Germinal center (tissue), 1 donor: ENCODE measurements at places on chromosomes 13 and 19.

GRCh38 chr19:51586103-51586728 is 15.1 kb downstream of the ZNF175 start:
- DNase-seq: no peak

DNA sequence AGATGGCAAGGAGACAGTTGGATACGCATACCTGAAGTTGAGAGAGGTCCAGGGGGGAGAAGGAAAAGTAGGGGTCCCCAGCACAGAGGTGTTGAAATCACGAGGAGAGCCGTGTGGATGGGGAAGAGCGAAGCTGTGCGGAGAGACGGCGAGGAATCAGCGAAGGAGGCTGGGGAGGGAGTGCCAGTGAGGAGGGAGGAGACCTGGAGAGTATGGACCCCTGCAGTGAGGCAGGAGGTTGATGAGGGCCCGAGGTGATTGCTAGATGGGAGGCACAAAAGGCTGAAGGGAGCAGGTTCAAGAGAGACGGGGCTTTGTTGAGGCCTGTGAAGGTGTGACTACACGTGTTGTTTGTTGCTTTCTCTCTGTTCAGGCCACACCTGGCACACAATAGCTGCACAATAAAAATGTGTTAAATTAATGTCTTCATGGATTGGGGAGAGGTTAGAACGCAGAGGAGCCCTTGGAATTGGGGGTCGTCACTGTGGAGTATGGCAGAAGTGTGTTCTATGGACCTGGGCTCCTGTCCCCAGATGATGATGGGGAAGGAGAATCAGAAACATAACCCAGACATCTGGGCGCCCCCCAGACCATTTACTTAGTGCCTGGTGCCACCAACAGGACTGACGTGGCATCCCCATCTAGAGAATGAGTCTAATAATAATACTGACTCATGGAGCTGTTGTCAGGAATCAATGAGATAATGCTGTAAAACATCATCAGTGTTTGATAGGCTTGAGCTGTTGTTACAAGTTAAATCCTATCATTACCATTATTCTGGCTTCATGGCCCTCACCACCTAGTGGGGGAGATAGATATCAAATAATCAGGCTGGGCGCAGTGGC is 137.5 kb downstream of the SIPA1L3 start:
- DNase-seq: no peak

- peak; percentile 18 for DNase-seq
Measured at GRCh38 chr19:40466219-40466984, 399 bp upstream of the SPTBN4 start.

DNA sequence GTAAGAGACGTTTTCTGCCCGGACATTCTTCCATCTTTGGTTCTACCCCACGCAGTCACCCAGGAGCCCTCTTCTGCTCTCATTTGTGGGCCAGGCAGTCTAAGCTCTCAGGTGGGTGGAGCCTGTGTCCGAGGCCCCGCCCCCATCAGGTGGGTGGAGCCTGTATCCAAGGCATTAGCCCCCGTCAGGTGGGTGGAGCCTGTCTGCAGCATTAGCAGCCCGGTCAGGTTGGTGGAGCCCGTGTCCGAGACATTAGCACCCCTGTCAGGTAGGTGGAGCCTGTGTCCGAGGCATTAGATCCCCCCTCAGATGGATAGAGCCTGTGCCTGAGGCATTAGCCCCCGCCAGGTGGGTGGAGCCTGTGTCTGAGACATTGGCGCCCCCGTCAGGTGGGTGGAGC is 45.5 kb upstream of the C13orf46 start:
- peak; percentile 29 for DNase-seq

GRCh38 chr13:113411216-113412023 is 41.9 kb downstream of the ADPRHL1 start:
- DNase-seq: no peak

DNA sequence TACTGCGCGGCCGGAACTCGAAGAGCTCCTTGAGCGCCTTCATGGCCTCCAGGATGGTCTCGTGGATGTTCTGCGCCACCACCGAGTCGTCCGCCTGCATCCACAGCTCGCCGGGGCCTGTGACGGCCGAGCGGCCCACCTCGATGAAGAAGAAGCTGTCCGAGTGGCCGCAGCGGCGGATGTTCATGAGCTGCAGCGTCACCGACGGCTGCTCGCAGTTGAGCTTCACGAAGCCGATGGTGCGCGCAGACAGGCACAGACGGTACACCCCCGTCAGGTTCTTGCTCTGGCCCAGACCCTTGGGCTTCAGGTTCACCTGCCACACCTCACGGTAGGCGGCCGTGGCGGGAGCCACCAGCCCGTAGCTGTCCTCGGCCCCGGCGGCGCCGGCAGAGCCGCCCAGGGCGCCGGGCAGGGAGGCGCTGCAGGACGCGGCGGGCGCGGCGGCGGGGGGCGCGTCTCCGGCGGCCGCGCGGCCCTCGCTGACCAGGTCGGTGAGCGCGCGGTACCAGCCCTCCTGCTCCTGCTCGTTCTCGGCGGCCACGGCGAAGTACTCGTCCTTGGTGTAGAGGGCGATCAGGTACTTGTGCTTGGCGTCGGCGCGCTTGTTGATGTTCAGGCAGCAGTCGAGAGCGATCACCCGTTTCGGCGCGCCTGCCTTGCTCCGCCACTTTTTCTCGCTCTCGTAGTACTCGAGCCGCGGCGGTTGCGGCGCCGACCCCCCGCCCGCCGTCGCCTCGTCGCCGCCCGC is 1.1 kb downstream of the IRS2 start:
- no peak for DNase-seq

GRCh38 chr19:39200803-39201115 is 3.3 kb downstream of the SYCN start:
- DNase-seq: no peak

GRCh38 chr13:19664481-19665230 is 31.2 kb downstream of the MPHOSPH8 start:
- no peak for DNase-seq

- DNase-seq: no peak
Measured at GRCh38 chr19:30870876-30871275, 478.4 kb downstream of the TSHZ3 start.

DNA sequence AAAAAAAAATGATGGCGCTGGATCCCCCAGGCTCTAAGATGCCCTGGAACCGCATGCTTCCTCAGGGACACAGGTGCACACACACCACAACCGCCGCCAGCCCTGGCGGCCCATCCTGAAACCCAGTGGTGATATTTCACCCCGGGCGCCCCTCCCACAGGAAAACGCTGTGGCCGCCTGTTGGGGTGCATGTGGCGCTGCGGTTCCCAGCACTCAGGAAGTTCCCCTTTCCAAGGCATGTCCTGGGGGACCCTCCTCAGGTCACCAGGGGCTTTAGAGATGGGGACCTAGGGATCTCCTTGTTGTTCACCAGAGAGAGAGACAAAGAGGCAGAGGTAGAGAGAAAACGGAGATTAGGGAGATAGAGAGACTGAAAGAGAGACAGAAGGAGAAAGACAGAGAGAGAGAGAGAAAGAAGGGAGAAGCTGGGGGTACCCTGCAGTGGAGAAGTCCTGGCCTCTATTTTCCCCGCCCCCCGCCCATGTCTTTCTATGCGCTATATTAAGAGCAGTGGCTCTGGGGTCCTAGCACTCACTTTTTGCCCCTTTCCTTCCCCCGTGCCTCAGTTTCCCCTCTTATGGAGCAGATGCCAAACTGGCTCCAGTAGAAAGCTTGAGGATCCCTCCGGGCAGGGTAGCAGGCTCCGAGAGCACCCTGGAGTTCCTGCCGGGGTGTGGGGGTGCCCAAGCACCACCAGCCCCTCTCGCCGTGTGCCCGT is 2.3 kb downstream of the ADGRE2 start:
- DNase-seq: no peak

DNA sequence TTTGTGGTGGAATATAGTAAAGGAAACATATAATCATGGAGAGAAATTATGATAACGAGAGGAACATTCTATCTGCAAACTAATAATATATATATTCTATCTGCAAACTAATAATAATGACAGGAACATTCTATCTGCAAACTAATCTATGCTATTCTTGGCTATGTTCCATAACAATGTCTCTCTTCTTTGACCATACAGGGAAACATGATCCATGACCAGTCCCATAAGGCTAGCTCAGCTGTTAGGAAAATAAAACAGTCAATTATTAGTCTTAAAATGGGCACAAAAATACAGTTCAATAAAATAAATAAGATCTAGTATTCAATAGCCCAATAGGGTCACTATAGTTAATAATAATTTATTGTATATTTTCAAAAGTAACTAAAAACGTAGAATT is 707.8 kb upstream of the PCDH20 start:
- DNase-seq: no peak

- peak; percentile 53 for DNase-seq
Measured at GRCh38 chr19:771332-771785, 20.4 kb downstream of the MISP start.

GRCh38 chr19:34269081-34269480 is 14.7 kb downstream of the GARRE1 start:
- DNase-seq: no peak

GRCh38 chr13:107650081-107650701 is 565.1 kb downstream of the LIG4 start:
- peak; percentile 2 for DNase-seq

DNA sequence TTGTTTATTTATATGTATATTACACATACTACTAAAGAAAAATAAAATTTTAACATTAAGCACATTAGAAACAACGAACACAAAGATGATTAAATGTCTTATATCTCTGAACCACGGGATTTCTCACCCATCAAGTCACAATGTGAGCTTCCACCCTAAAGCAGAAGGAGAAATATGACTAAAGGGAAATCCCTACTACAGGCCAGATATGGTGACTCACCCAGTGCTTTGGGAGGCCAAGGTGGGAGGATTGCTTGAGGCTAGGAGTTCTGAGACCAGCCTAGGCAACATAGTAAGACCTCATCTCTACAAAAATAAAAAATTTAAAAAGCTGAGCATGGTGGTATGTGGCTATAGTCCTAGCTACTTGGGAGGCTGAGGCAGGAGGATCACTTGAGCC is 24.6 kb downstream of the DCT start:
- no peak for DNase-seq

- DNase-seq: no peak
Measured at GRCh38 chr19:39310558-39311311, 9.9 kb downstream of the LRFN1 start.

GRCh38 chr19:44729516-44730033 is 18.9 kb upstream of the BCL3 start:
- DNase-seq: no peak

- no peak for DNase-seq
Measured at GRCh38 chr19:33905473-33905936, 108.8 kb downstream of the KCTD15 start.

GRCh38 chr13:47826471-47826870 is 174.6 kb downstream of the SUCLA2 start:
- DNase-seq: no peak

DNA sequence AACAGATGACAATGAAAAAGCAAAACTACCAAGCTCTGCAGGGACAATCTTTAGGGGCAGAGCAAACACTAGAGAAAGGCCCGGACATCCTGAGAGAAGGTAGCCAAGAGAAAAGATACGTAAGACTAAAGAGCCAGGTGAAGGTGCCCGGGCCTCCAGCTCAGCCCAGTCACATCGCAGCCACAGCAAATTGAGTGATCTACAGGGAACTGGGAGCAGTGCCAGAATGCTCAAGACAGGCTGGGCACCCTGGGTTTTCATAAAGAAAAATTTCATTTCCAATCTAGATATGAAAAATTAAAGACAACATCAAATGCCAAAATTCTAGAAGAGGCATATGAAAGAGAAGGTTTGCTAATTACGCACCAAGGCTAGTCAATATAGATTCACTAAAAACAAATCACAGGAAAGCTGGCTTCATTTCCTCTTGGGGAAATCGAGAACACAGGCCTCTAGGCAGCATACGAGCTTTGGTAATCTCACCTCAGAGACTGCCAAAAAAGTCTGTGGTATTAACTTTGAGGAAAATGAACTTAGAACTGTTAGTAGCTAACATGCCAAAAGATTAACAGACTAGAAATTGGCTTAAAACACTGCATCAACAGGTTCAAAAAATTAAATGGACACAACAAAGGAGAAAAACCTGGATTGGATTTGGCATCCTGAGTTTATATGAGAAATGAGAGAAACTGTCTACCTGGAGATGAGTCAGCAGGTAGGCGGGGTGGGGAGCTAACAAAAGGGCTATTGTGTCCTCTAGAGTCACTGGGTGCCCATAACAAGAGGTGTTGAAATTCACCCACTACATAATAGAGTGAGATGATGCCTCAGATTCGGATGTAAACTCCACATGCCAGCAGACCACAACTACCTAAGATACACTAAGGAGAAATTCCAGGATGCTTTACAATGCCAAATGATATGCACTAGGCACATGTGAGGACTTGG is 6.6 kb downstream of the ANKRD10 start:
- DNase-seq: no peak

GRCh38 chr19:14559916-14560775 is 11.7 kb downstream of the NDUFB7 start:
- no peak for DNase-seq

GRCh38 chr13:98677398-98677797 is 75.1 kb downstream of the SLC15A1 start:
- no peak for DNase-seq

- DNase-seq: no peak
Measured at GRCh38 chr19:10899151-10899653, 27.8 kb downstream of the CARM1 start.

GRCh38 chr19:12828494-12828893 is 5.9 kb downstream of the RTBDN start:
- DNase-seq: peak; percentile 75

DNA sequence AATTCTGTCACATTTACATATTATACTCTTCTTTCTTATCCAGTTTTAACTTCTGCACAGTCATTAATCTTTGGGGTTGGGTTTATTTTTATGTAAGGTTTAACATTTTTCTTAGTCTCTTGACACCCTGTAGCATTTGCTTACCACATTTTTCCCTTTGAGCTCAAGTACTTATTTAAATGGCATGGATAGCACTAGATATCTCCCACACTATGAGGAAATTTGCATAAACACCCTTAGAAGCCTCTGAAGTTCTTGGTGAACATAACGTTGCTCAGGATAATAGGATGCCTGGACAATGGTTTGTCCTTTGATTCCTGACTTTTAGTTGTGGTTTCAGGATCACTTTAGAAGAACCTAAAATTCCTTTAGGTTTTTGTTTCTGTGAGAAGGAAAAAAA is 338.9 kb downstream of the PCDH17 start:
- DNase-seq: no peak

DNA sequence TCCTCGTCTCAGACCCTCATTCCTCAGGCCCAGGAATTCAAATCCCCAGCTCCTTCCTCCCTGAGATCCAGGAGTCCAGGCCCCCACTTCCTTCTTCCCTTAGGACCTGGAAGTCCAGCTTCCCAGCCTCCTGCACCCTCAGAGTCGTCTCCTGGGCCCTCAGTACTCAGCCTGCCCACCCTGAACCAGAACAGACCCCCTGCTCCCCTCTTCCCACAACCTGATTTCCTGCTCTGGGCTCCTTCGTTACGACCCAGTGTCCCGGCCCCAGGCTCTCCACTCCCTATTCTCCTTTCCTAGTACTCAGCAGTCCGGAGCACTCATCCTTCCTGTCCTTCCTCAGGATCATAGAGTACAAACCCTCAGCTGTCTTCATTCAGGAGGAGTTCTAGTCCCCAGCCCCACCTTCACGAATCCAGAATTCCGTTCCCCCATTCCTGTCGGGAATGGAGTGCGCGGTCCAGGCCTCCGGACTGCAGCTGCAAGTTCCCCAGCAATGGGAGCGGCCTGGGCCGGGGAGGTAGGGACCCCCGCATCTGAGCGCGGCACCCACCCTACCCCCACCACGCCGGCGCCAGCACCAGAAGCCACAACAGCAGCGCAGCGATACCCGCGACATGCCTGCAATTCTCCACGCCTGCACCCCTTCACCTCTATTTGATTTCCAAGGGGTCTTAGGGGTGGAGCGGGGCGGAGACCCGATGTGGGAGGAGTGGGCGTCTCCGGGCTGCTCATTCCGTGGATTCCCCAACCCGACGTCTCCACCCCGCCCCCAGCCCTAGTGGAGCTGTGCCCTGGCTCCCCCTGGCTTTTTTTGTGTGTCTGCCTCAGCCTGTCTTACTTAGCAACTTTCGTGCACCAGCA is 12.7 kb downstream of the EGLN2 start:
- DNase-seq: no peak
